ENCODE measurements at places on chromosomes 16 and 17.

GRCh38 chr16:51939378-51939871, 607.5 kb downstream of the TOX3 start:
- no peak for DNase-seq

- no peak for DNase-seq
These were observed 15.0 kb upstream of the NAGLU start for GRCh38 chr17:42521036-42521435.

DNA sequence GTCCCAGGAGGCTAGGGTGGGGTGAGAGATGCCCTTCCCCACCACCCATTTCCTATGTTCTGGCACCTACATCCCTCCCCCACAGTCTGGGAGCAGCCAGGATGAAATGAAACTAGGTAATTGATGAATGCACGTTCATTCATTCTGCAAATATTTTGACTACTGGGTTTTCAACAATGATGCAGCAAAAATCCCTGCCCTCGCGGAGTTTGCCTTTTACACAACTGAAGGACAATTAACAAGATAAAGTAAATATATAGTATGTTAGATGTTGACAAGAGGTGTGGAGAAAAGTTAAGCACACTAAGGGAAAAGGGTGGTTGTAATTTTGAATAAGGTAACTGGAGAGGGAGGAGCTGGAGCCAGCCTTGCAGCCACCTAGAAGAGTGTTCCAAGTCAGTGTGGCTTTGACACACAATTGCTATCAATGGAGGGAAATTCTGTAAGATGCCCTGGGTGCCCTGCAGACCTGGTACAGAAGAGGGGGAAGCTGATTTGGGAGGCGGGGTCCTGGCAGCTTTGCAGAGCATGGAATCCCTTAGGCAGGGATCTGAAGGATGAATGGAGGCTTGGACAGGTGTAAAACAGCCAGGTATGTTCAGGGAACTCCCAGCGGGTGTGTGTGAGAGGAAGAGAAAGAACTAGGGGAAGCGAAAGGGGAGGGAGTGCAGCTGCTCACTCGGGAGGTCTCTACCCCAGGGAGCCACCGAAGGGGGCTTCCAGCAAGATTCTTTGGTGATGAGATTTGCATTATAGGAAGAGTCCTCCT, 2.5 kb downstream of the TMEM92 start:
- DNase-seq = no peak

GRCh38 chr16:61306204-61306603, 730.0 kb downstream of the CDH8 start:
- no peak for DNase-seq

GRCh38 chr17:78883533-78884131, 19.4 kb downstream of the CEP295NL start:
- DNase-seq = peak; percentile 99

GRCh38 chr17:21007646-21008045, 35.2 kb downstream of the USP22 start:
- DNase-seq = no peak

DNA sequence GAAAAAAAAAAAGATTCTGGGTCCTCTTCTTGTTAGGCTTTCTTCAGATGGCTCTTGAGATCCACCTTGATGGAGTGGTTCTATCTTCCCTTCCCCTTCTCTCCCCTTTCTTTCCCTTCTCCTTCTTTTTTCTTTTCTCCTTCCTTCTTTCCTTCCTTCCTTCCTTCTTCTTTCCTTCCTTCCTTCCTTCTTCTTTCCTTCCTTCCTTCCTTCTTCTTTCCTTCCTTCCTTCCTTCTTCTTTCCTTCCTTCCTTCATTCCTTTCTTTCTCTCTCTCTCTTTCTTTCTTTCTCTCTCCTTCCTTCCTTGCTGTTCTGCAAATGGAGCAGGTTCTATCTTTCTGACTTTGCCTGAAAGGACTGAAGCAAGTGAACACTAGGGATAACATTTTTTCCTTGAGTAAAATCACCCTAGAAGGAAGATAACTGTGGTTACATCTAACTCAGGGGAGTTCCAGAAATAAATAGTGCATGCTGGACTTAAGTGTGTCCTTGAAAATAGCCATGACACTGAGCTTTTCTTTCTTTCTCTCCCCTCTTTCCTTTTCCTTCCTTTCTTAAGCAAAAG, 68.8 kb upstream of the SEC14L1 start:
- no peak for DNase-seq

- no peak for DNase-seq
These were observed 3.0 kb upstream of the QPRT start for GRCh38 chr16:29675811-29676643.

- DNase-seq = no peak
These were observed 497.7 kb upstream of the CDH11 start for GRCh38 chr16:65619606-65620005.

DNA sequence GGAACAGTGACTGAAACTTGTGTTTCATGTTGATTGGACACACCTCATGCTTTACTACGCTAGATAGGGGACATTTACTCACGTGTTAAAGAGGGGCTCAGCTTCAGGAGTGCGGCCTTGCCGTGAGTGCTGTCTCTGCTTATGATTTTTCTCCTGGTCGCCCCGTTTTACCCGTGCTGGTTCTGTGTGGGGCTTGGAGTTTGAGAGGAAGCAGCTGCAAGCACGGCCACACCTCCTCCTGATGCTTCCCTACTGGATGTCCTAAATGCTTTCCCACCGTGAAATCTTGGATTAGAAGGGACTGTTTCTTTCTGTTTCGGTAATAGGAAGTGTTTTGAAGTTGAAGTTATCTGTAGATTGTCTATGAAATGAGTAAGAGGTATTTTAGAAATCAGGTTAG, 54.0 kb upstream of the ZNF750 start:
- DNase-seq = no peak

GRCh38 chr16:72214821-72215220, 42.9 kb upstream of the PMFBP1 start:
- DNase-seq = no peak

- DNase-seq = peak; percentile 48
These were observed 60.5 kb downstream of the CMIP start for GRCh38 chr16:81505011-81505661.

- no peak for DNase-seq
These were observed 1.6 kb downstream of the LAT start for GRCh38 chr16:28986492-28986891.

- DNase-seq = no peak
These were observed 18.3 kb upstream of the DDX52 start for GRCh38 chr17:37661400-37662014.

GRCh38 chr16:3590736-3591435, 13.7 kb upstream of the NLRC3 start:
- no peak for DNase-seq

DNA sequence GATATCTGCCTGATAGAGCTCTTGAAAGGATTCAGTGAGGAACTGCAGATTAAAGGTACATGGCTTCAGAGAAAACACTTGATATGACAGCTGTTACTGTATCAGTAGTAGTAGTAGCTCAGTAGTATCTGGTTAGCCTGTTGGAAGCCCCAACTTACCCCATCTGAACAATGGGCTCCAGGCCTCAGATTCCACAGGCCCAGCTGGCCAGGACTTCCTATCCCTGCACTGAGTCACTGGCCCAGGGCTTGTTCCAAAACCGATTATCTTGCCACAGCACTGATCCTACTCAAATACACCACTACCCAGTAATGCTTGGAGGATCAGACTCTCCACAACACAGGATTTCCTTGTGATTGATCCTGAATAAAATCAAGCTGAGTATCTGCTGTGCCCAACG, 32.6 kb downstream of the DCUN1D3 start:
- DNase-seq = no peak

DNA sequence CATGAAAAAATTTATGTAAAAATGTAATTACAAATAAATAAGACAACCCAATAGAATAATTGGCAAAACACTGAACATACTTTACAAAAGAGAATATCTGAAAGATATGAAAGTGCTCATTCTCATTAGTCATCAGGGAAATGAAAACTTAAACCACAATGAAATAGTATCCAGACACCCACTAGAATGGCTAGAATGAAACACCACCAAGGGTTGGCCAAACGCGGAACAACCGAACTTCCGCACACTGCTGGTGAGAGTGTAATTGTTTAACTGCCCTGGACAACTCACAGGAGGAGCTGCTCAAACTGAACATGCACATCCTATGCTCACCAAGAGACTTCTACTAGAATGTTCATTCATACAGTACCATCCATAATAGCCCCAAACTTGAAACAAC, 5.8 kb upstream of the ZDHHC7 start:
- DNase-seq = no peak

GRCh38 chr16:12025472-12025871, 48.9 kb downstream of the SNX29 start:
- DNase-seq = no peak

DNA sequence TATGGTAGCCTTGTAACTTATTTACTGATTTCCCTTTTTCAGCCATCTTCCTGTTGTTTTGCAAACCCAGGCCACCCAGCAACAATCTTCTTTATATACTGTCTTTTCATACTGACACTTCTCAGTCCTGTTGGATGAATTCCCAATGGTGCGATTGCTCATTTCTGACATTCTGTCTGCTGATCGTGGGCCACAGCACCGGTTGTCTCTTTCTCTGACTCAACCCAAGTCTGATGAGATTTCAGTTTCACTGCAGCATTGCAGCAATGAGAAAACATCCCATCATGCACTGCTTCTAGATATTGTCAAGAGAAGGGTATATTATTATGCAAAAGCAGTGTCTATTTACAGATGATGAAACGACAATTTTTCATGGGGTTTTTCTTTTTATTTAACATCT, 349.2 kb upstream of the HSBP1 start:
- DNase-seq = peak; percentile 5

GRCh38 chr17:48954300-48954755, 9.7 kb upstream of the SNF8 start:
- peak; percentile 84 for DNase-seq

GRCh38 chr17:77572851-77573250, 385.7 kb upstream of the TNRC6C start:
- DNase-seq = no peak

GRCh38 chr17:55089256-55089655, 120.7 kb downstream of the STXBP4 start:
- no peak for DNase-seq

- DNase-seq = peak; percentile 60
These were observed 5.2 kb upstream of the RAI1 start for GRCh38 chr17:17675925-17676534.

DNA sequence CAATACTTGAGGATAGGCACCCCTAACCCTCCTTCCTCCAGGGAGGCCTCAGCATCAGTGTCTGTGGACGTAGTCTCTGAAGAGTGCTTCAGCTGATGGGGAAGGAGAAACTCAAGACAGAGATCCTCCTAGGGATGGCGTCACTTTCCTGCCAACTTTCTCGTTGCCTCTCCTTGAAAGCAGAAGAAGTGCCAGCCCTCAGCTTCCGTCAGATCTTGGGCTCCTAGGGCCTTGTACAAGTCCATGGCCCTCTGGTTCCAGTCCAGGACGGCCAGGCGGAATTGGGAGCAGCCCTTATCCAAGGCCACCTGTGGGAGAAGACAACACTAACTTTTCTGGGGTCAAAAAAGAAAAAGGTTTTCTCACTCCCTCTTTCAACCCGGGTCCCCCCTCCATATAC, 1.3 kb downstream of the SAT2 start:
- DNase-seq = no peak

DNA sequence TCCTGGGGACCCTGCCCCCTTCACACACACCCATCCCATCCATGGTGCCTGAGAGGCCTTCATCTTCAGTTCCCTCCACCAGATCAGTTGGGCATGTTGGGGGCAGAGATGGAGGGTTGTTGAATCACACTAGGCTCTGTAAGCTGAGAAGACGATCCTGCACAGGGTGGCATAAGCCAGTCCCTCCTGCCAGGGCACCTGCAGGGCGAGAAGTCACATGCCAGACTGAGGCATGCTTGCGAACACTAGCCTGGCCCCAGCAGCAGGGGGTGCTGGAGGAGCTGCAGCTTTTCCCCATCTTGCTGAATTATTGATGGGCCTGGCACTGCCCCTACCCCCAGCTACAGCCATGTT, 6.1 kb upstream of the TBX2 start:
- DNase-seq = no peak

GRCh38 chr17:70184207-70184606, 14.9 kb downstream of the KCNJ2 start:
- DNase-seq = no peak

DNA sequence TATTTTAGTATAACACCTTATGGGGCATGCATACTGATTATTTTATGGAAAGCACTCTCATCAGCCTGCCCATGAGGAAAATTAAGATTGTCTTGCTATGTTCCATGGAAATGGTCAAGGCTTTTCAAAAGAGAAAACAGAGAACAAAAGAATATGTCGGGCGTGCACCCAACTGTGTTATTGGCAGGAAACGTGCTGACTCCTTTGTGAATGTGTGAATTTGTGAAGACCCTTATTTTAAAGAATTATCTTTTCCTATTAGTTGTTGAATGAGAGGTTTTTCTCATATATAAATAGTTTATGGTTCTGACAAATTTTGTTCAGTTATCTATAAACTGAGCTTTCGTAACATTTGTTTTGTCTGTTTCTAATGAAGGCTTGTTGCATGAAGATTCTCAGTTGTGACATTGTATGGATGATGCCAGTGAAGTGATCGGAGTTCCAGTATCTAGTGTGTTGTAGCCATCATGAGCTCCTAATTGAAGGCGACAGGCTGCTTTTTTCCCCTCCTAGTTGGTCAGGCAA, 180.0 kb downstream of the BCAS3 start:
- DNase-seq = no peak

- no peak for DNase-seq
These were observed 11.1 kb downstream of the KRT23 start for GRCh38 chr17:40926341-40926740.

GRCh38 chr16:61590577-61590976, 445.7 kb downstream of the CDH8 start:
- DNase-seq = no peak

DNA sequence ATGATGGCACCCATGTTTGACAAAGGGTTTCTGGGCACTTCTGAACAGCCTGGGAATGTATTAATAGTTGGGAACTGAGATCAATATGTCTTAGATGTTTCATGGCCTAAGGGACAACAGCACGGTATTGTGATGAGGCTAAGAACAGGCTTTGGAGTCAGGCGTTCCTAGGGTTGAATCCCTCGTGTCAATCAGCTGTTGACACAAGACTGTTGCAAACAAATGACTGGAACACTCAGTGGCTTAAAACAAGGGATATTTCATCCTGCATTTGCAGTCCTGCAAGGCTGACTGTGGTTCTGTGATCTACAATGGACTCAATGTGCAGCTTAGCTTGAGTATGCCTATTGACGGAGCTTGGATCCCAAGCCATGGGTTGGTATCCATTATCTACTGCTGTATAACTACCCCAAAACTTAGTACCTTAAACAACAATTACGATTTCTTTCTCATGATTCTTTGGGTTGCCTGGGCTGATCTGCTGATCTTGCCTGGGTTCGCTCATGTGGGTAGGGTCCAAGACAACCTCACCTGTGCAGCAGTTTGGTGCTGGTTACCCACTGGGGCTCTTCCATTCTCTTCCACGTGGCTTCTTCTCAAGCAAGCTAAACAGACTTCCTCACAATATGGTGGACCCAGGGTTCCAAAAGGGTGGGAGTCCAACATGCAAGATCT, 472.4 kb downstream of the SLC39A11 start:
- DNase-seq = no peak

GRCh38 chr17:43780135-43780534, at the start of gene CFAP97D1:
CFAP97D1 (plus strand) TSS chr17:43780435; CDS start chr17:43780463, 28 bp downstream.
- DNase-seq = no peak

GRCh38 chr17:39669897-39670735, 1.9 kb downstream of the PNMT start:
- DNase-seq = no peak

Data from foreskin fibroblast (primary cell).